Hepatic stellate cell (primary cell): ENCODE measurements at places on chromosomes 13 and 19.

GRCh38 chr13:76886005-76886291 is 257 bp downstream of the KCTD12 start:
- no peak for DNase-seq

DNA sequence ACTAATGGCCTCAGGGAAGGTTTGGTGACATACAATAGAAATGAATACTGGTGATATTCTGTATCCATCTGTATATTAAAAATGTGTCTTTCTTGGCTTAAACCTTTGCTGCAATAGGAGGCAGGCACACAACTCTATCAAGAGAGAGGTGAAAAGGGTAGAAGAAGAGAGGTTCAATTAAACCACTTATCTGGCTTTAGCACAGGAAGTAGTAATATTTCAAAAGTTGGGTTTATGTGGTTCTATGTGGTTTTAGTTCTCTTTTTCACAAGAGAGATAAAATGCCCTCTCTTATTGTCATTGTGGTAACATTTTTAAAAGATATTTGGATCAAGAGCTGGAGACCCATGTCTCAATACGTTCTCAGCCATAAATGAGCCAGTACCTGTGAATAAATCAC is 146.2 kb upstream of the FNDC3A start:
- DNase-seq: no peak

GRCh38 chr13:77979721-77980385 is 61.2 kb upstream of the EDNRB start:
- no peak for DNase-seq

DNA sequence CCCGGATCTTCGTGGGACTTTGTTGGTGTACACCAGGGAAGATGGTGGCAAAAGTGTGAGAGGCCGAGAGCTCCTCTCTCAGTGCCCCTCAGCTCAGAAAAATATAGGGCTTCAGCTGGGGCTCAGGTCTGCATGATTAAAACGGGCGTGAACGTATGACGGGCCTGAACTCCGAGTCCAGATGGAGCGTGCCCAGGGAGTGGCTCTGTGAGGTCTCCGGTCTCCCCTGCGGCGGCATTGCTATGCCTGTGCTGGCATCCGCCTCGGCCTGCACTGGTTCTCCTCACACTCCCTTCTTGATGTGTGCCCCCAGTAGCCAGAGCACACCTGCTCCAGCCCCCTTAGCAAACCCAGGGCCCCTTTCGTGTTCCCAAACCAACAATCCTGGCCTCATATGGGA is 82.0 kb downstream of the TEX29 start:
- no peak for DNase-seq

GRCh38 chr19:58538257-58539168 is 5.4 kb upstream of the TRIM28 start:
- no peak for DNase-seq

GRCh38 chr13:30806784-30807183 is 71.4 kb downstream of the ALOX5AP start:
- DNase-seq: peak; percentile 77

GRCh38 chr19:53909471-53910169 is 542 bp downstream of the CACNG7 start:
- no peak for DNase-seq

DNA sequence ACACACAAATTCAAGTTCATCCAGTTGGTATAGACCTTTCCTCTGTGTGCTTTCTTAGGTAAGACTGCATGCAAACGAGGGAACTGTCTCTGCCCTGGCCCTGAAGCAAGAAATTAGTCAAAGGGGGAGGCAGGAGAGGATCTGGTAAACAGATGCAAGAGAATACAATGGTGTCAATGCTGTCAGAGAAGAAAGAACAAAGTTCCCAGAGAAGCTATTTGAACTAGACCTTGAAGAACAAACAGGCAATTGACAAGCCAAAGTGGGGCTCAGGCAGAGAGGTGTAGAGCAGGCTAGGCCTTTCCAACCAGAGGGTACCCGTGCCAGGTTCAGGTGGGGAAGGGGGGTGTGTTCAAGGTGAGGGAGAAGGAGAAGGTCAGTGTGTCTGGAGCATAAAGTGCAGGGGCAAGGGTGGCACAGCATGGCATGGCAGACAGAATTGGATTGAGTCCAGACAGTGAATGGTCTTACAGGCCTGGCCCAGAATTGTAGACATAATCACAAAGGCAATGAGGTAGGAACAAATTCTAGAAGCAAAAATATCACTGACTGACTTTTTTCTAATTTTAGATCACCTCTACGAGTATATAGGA is 95.0 kb upstream of the STARD13 start:
- no peak for DNase-seq

DNA sequence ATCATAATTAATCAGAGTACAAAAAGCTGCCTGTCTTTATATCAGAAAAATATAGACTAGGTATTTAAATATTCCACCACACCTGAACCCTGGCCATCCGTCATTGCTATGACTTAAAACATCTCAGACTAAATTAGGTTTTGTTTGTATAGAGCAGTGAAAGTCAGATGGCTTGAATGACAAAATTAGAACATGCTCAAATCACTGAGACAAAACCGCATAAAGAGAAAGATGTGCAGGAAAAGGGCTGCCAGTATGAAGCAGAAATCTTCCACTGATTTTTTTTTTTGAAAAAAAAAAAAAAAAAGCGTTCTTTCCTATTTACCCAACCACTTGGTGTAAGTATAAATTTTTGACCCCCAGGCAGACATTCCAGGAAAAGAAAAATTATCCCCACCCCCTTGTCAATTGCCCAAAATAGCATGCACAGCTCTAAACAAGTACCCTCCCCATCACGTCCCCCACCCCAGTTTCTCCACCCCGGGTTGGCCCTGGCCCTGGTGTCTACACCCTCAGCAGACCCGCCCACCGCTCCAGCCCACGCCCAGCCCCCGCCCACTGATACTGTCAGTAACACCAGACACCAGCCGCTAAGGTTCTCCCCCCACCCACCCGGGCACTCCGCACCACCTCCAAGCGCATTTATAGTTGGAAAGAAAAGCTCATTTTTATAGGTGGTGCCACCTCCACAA is 118.6 kb downstream of the URI1 start:
- no peak for DNase-seq

- no peak for DNase-seq
Observed at GRCh38 chr13:56720841-56721240, 419.9 kb upstream of the PRR20A start.

DNA sequence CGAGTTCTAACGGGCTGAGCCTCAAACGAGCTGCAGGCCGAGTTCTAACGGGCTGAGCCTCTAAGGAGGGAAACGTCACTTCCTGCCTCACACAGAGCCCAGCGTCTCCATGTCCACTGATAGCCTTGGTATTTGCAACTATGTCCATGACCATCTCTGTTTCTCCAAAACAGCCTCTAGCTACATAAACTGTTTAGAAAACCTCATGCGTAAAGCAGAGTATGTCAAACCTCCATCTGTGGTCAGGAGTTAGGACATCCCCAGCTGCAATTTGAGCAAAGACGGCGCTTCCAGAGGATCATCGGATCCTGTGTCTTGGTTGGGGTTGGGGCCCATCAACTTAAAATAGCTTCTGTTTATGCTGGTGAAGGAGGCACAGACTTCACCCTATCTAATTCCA is 20.8 kb downstream of the RASA3 start:
- no peak for DNase-seq

DNA sequence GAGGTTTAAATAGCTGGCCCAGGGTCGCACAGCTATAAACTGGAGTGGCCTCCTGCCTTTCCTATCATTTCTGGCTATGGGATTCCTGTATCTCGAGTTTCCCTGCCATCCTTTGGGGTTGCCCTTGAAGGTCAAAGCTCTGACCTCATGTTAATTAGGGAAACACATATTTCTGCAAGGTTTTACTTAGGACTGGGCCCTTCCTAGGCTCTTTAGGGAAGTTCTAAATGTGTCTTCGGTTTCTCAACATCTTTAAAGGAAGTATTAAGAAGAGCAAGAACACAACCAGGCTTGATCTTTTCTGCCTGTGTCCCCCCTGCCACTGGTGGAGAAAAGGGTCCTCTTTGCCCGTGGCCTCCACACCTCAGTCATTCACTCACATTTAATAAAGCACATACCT is 10.8 kb downstream of the LCP1 start:
- DNase-seq: no peak

DNA sequence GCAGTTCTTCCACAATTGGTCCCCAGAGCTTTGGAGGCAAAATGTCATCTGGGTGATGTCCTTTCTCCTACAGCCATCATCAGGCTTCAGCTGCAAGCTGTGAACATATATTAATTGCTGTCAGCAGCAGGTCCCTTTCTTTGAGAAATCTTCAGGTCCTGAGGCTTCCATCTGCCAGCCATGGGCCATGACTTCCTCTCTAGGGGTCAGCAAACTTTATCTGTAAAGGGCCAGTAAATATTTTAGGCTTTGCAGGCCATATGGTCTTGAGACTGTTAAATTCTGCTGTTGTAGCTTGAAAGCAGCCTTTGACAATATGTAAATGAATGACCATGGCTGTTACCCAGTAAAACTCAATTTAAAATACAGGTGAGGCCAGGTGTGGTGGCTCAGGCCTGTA is 27.1 kb downstream of the SERP2 start:
- DNase-seq: no peak

GRCh38 chr13:30880151-30880855 is 25.8 kb upstream of the MEDAG start:
- DNase-seq: no peak
